ENCODE measurements at places on chromosomes 1 and 21.
A peak's percentile ranks its signal among the peaks of the same experiment; 100 is the strongest.

- DNase-seq, result no peak
Measured at GRCh38 chr1:89912073-89912472, 82.8 kb upstream of the ZNF326 start.

- no peak for DNase-seq
Measured at GRCh38 chr1:97139512-97139911, 417.9 kb downstream of the PTBP2 start.

DNA sequence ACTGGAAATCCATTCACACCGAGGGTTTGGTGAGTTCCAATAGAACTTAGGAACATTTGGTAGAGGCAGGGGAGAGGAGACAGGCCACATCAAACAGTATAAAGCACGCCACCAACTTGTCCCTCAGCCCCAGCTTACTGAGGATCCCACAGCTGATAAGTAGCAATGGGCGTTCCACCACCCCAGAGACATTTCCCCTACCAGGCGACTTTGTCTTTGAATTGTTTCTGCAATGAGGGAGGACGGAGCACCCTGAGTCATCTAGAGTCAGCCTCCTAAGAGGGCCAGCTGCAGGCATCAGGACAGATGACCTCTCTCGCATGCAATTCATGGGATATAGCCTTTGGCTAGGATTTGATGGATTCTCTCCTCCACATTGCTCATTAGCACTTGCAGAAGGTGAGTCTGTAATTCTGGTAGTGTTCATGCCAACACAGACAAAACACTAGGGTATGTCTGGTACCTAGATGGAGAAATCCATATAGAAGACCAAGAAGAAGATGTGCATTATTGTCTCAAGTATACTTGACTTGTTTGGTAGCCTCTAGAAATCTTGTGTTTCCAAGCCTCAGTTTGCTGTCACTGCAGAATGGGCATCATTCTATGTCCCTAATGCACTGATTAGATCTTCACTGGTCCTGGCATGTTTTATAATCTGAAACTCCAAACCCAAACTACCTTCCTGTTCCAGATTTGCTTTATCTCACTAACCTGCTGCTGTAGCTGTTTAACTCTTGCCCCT is 69.0 kb downstream of the RRAGC start:
- no peak for DNase-seq

- DNase-seq, result peak; percentile 33
Measured at GRCh38 chr1:108829498-108829916, 27.4 kb downstream of the AKNAD1 start.

DNA sequence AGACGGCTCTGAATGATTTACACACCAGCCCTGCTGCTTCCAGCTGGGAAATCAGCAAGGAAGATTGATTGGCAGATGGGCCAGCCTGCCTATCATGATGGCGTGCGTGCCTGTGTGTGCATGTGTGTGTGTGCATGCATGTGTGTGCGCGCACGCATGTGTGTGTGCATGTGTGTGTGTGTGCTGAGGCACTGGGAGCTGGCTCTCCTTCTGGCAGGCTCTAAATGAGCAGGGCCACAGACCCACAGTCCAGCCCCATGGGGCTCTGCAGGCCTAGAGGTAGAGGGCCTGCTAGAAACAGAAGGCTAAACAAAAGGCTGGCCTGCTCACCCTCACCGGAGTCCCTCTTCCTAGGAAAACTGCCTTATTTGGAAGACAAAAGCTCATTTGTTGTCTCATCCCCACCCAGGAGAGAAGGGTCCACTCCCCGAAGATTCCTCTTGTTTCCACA is 6.0 kb downstream of the KLHDC8A start:
- no peak for DNase-seq

Data from SJSA1 (cell line).